ENCODE measurements at places on chromosomes 13 and 19.
A peak's percentile ranks its signal among the peaks of the same experiment; 100 is the strongest.

- no peak for DNase-seq
These were observed 25.9 kb downstream of the IGFL2 start for GRCh38 chr19:46173886-46174480.

GRCh38 chr13:45809801-45810394, 41.7 kb downstream of the SIAH3 start:
- no peak for DNase-seq

DNA sequence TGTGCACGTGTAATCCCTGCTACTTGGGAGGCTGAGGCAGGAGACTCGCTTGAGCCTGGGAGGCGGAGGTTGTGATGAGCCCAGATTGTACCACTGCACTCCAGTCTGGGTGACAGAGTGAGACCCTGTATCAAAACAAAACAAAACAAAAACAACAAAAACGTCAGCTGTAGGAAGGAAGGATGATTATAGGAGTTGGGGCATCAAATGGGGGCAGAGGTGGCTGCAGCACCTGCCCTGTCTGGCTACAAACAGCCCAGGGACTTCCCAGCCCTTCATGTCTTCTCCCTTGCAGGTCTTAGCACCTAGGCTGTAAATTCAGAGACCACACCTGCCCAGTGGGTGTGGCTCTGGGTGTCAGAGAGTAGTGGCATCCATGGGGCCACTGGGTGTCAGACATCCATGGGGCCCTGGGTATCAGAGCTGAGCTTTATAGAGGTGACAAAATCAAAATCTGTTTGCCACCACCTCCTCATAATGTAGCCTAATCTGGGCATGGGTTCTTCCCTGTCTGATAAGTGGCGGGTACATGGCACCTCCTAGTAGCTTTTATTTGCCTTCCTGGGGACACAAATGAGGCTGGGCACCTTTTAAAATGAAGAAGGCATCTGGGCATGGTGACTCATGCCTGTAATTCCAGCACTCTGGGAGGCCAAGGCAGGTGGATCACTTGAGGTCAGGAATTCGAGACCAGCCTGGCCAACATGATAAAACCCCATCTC, 4.7 kb upstream of the B3GNT3 start:
- peak; percentile 85 for DNase-seq

DNA sequence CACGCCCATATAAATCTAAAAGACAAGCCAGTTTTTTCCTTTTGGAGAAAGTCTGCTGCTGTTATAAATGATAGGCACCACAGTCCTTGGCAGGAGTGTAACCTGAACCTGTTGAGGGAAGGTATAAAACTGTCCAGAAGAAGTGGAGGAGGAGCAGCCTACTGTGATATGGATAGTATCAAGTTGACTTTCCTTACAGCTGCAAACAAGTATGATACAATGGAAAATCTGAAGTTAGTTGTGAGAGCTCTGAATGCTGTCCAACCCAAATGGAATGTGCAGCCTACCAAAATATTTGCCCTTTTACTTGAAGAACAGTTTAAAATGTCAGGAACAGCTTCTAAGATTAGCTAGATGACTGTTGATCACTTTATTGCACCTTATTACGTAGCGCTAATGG, 399.6 kb downstream of the FGF14 start:
- DNase-seq: no peak

- no peak for DNase-seq
These were observed 11.7 kb upstream of the ADGRE5 start for GRCh38 chr19:14369399-14370168.

DNA sequence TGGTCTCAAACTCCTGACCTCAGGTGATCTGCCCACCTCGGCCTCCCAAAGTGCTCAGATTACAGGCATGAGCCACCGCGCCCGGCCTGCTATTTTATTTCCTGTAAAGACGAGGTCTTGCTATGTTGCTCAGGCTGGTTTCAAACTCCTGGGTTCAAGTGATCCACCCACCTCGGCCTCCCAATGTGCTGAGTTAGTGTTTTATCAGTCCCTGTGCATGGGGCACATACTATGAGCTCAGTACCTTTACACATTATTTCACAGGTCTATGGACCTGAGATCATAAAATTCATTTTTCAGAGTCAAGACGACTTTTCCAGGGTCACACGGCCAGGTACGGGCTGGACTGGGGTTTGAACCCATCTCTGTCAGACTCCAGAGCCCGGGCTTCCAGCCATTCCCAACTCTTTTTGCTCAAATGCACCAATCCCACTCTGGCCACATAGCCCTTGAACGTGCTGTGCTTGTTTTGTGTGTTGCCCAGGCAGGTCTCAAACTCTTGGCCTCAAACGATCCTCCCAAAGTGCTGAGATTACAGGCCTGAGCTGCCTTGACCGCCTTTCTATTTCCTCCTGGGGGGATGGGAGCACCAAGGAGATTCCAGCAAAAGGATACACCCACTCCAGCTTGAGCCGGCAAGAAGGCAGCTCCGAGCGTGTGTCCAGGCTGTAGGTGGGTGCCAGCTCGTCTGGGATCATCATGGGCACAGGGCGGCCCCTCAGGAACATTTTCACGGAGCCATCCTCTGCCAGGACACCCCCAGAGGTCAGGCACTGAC, 1.1 kb downstream of the EML2 start:
- peak; percentile 84 for DNase-seq

DNA sequence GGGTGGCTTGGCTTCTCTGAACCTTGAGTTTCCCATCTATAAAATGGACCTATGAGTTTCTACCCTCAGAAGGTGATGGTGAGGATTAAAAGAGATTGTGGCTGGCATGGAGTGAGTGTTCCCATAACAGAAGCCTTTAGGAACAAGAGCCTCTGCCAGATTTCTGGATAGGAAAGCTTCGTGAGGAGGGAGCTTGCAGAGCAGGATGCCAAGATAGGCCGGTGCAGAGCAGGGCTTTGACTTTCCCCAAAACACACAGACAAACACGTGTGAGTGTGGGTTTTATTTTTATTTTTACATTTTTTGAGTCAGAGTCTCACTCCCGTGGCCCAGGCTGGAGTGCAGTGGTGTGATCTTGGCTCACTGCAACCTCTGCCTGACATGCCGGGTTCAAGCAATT, 3.7 kb upstream of the CNN1 start:
- DNase-seq: no peak

GRCh38 chr19:49599378-49600295, 8.7 kb downstream of the PRR12 start:
- DNase-seq: no peak

DNA sequence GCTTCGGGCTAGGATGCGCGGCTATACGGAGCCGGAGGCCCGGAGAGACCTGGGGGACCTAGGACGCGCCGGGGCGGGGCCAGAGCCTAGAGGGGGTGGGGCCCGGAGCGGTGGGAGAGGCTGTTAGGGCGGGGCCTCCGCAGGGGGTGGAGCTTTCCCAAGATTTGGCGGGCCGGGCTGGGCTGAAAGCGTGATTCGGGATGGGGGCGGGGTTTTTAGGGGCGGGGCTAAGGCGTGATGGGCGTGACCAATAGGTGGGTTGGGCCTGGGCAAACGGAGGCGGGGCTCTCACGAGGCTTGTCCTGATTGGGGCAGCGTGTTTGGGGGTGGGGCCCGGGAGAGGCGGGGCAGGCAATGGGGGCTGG, 439 bp downstream of the RAB11B start:
- peak; percentile 98 for DNase-seq

DNA sequence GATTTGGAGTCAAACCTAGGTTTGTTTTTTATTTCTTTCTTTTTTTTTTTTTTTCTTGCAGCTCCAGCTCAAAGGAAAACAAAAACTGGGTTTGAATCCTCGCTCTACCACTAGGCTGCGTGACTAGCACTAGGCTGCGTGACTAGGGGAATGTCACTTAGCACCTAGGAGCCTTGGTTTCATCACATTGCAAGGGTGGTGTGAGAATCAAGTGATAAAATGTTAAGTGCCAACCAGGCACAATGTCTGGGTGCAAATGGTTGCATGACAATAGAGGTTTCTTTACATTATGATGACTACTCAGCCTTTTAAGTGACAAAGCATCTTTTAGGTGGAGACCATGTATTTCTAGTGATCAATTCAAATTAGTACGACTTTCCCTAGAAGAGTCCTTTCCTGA, 27.9 kb downstream of the RCBTB2 start:
- no peak for DNase-seq

DNA sequence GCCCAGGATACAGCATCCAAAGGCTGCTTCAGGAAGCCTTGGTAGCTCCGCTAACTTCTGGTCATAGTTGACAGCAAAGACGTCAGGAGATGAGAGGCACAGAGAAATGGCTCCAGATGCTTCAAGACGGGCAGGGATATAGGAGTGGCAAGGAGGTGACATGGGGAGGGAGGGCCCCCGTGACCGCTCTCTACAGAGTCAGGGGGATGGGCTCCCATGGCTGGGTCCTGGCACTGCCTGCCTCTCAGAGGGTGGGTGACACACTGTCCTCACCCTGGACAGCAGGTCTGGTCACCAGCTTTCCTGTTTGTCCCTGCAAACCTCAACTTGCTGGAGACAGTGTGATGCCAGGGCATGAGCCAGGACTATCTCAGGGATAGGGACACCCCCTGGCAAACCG, 10.3 kb upstream of the ZNF14 start:
- DNase-seq: no peak

DNA sequence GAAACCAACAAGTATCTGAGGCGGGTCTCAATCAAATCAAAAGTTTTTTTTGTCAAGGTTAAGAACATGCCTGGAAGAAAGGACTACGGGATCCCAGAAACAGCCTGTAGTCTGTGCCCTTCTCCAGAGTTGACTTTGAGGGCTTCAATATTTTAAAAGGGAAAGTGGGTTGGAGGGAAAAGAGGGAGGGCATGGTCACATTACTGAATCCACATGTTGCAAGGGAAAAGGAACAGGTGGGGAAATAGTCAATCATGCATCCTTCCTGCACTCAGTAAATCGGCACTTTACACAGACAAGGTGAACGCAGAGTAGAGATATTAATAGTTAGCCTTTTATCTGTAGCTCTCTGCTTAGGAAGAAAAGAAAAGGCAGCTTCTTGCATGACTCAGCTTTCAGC, 808.5 kb downstream of the UQCRFS1 start:
- no peak for DNase-seq

GRCh38 chr13:60850526-60850925, 453.5 kb downstream of the TDRD3 start:
- DNase-seq: no peak

GRCh38 chr13:23889615-23890607, 711 bp upstream of the MIPEP start:
- no peak for DNase-seq

- no peak for DNase-seq
These were observed 2.9 kb downstream of the ZNF665 start for GRCh38 chr19:53190253-53190652.

- no peak for DNase-seq
These were observed 2.9 kb upstream of the MAP1S start for GRCh38 chr19:17716309-17716929.

DNA sequence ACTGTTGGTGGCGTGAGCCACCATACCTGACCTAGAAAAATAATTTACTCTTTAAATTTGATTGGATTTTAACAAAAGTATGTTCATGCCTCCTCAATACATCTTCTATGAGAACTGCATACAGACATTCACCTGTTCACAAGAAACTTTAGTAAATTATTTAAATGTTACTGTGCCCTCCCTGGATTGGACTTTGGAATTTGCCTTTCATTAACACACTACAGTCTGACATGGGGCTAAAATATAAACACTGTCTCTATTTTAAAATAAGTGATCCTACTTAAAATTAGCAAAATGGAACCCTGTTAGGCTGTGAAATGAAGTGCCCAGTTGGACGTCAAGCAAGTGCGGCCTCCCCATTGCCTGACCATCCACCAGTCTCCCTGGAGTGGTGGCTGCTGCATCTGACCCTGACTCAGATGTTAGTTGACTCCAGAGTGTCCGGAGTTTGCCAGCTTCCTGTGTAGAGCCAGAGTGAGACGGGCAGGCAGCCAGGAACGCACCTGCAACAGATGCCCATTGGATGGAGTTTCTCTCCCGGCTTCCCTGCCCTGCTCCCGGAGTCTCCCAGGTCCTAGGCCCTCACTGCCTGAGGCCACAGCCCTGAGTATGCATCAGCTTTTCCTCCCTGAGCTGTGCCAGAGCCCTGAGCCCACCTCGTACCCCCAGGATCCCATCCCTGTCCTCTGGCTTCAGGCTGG, 45.9 kb upstream of the ATP11A start:
- DNase-seq: no peak

- no peak for DNase-seq
These were observed 867 bp downstream of the ZNF546 start for GRCh38 chr19:39997638-39998216.

DNA sequence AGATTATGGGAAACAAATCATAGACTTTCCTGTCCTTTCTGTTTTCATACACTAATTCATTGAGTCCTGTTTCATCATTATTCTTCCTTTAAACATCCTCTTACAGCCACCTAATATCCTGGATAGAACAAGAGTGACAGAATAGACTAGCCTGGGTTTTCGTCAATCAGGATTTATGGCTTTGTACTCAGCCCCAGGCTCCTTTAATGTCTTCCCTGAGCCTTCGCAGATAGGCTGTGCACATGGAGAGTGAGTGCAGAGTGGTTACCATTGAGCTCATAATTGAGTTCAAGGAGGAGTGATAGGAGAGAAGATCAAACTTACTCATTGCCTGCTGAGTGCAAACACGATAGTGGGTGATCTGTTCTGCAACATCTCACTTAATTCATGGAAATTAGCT, 304.9 kb downstream of the TDRD3 start:
- DNase-seq: no peak

- peak; percentile 60 for DNase-seq
These were observed 17.6 kb downstream of the LIG1 start for GRCh38 chr19:48152551-48152950.

DNA sequence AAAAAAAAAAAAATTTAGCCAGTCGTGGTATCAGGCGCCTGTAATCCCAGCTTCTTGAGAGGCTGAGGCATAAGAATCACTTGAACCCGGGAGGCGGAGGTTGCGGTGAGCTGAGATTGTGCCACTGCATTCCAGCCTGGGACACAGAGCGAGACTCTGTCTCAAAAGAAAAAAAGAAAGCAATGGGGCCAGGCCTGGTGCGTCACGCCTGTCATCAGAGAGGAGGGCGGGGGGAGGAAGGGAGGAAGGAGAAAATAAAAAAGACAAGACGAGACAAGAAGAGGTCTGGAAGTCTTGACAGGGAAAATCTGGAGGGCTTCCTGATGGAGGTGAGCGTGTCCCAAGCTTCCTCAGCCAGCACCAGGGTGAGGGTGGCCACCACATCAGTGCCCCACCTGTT, 54.9 kb upstream of the PTPRS start:
- no peak for DNase-seq

GRCh38 chr13:110869805-110870706, 44.8 kb downstream of the ANKRD10 start:
- DNase-seq: peak; percentile 79

DNA sequence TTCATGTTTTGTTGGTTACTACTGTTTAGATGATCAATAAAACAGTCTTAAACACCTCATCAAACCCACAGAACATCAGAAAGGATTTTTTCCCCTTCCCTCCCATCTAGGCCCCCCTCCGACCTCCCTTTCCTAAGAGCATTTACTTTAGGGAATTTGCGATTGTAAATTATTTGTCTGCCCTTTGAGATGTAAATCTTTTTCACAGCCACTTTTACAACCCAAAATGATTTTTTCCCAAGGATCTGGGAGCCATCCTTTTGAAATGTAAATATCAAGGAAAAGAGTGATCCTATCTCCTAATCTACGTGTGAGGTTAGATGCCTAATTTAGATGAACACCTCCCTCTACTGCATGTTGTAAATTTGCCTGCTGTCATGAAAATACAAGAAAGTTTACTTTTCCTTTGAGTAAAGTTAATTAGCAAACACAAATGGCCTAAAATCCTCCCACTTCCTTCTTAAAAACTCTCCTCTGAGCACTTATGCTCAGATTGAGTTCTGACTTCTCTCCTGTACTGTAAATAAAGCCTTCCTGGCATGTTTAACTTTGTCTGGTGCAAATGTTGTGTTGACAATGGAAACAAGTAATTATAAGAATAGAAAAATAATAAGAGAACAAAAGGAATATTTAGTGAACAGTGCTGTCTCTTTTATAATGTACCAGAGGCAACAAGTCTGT, 1646.9 kb upstream of the SPRY2 start:
- no peak for DNase-seq
